ENCODE measurements at places on chromosomes 16 and 17.
A peak's percentile ranks its signal among the peaks of the same experiment; 100 is the strongest.

- no peak for DNase-seq
These were observed 21.0 kb downstream of the CNOT1 start for GRCh38 chr16:58608601-58609136.

DNA sequence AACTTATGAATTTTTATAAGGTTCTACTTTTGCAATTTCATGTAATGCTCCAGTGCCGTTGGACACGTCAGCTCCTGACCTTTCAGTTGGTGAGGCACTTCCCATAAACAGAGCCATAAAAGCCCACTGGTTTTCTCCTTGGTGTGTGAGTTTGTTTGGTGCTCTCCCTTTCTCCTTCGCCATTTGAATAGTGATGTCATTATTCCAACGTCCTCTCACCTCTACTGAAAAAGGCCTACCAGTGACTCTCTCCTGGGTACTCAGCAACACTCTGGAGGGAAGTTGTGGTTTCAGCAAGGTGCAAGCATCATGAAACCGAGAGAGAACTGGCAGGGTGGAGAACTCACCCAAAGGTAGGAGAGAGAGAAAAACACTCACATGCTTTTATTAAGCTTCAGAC lies 29.6 kb upstream of the HNF1B start:
- peak; percentile 24 for DNase-seq

DNA sequence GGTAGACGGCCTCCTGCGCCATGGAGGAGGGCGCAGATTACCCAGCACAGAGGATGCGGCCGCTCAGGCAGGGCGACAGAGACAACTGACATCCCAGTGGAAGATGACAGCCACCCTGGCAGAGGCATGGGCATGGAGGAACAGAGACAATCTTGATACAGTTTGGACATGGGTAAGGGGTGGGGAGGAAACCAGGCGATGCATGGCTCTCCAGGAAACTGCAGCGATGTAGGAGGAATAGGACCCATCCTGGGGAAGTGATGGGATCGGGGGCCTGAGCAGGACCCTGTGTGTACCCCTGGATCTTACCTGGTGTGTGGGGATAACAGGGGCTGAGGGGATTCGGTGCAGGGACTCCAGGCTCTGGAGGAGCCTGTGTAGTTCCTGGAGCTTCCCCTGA lies 4.6 kb downstream of the OSBPL7 start:
- no peak for DNase-seq

GRCh38 chr16:19844945-19845641 lies 39.6 kb downstream of the GPRC5B start:
- no peak for DNase-seq

DNA sequence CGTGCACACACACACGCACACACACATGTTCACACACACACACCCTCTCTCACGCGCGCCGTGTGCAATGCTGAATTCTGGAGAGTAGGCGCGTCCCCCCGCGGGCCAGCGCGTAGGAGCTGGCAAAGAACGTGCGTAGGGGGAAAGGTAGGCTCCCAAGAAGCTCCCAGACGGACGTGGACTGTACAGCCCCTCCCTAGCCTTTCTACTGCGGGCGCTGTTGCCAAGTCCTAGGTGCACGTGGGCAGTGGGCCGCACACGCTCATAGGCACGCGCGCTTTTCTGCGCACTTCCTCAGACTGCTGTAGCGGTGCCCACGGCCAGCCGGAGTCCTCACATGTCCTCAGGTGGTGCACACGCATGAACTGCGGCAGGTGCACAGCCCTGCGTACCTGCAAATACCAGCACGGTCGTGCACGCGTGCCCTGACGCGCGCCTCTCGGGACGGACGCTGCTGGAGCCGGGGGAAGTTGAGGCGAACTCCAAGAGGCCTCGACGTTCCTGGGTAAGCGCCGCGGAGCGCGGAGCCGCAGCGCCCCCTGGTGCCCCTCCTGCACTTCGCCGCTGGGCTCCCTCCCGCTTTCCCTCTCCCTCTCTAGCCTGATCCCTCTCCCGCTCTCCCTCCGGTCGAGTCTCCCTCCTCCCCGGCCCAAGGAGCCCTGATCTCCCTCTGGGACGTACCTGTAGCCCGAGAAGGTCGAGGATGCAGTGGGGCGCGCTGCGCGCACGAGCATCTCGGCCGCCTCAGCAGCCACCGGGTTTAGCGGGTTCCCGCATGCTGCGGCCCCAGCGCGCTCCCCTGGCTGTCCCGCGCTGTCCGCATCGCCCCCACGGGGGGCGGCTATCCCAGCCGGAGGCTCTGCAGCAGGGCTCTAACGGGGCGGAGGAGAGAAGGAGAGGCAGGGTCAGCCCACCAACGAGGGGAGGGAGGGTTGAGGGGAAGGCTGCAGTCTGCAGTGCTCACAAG lies 749 bp downstream of the GRIN2A start:
- DNase-seq, result peak; percentile 10

- no peak for DNase-seq
These were observed 23.6 kb downstream of the MILR1 start for GRCh38 chr17:64472564-64472963.

DNA sequence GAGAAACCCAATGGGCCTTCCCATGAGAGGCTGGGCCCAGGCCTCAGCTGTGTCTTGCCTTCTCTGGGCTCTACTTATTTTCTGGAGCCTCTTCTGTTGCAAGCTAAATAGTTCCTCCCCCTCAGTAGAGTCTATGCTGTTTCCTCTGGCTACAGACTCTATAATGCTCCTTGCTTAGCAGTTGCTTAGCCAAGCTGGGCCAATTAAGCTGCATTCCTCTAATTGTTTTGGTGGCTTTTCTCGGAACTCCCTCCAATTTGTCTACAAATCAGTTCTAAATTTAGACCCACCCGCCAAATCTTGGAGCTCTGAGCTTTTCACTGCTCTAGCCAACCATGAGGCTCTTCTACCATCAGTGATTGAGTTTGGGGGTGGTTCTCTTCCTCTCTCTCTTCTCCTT lies 302.7 kb upstream of the ASIC2 start:
- no peak for DNase-seq

DNA sequence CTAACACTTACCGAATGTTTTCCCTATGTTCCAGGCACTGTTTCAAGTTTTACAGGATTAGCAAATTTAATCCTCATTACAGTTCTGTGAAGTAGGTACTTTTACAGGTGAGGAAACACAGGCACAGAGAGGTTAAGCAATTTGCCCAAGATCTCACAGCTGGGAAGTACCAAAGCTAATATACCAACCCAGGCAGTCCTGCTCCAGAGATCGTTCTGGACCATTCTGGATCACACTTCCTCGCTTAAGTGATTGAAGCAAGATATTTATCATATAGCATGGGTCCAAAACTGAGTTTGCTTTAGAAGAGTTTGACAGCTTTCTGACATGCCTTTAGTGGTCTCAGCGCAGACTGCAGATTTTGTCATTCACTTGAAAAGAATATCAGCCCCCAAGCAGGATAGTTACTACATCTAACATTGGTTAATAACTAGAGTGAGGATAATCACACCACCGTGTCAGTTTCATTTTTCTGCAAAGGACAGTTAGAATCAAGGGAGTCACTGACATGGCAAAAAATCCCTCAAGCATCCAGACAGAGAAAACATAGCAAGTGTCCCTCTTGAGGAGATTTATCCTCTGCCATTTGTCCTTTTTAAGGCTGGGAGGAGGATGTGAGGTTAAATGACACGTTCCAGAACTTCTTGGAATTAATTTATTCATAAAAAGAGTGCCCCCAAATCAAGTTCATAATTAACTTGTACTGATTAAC lies 5.1 kb downstream of the HS3ST3B1 start:
- DNase-seq, result no peak

GRCh38 chr16:85379041-85380001 lies 233.8 kb upstream of the GSE1 start:
- DNase-seq, result no peak

DNA sequence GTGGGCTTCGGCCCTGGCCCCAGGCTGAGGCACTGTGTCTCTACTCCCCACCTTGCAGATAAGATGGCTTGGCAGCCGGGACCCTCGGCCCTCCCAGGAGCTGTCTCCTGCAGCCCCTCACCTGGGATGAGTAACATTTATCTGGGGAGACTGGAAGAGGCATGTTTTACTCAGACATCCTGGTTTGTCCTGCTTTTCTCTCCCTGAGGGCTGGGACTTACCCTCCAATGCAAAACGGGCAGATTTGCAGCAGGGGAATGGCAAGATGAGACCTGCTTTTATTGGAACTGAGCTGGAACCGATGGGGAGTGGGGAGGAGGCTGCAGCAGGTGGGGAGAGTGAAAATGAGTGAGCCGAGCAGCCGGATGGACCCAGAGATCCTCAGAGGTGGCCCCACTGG lies 27.3 kb upstream of the UBE2G1 start:
- DNase-seq, result no peak

- DNase-seq, result no peak
These were observed 82.9 kb downstream of the ZNF778 start for GRCh38 chr16:89300311-89300975.

- DNase-seq, result no peak
These were observed 1070.0 kb downstream of the CDH11 start for GRCh38 chr16:64051824-64052223.

GRCh38 chr17:56851008-56851407 lies 17.1 kb downstream of the DGKE start:
- no peak for DNase-seq

DNA sequence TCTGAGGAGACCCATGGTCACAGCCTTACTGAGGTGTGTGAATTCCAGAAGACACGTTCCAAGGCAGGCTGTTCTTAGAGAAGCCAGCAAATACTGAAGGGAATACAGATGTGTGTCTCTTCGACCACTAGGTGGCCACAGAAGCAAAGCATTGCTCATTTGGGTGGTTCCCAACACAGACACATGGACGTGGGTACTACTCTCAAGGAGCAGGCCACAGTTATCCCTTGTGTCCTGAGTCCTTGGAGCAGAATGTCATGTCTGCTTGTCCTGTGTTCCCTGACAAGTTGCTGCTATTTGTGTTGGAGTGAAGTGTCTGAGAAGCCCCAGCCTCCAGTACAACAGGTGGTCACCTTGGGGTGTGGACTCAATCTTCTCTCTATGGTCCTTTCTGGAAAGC lies 30.3 kb downstream of the HMOX2 start:
- peak; percentile 76 for DNase-seq

GRCh38 chr16:77738706-77739558 lies 16.6 kb downstream of the NUDT7 start:
- DNase-seq, result no peak

- DNase-seq, result no peak
These were observed 41.4 kb downstream of the CMIP start for GRCh38 chr16:81485824-81486539.

DNA sequence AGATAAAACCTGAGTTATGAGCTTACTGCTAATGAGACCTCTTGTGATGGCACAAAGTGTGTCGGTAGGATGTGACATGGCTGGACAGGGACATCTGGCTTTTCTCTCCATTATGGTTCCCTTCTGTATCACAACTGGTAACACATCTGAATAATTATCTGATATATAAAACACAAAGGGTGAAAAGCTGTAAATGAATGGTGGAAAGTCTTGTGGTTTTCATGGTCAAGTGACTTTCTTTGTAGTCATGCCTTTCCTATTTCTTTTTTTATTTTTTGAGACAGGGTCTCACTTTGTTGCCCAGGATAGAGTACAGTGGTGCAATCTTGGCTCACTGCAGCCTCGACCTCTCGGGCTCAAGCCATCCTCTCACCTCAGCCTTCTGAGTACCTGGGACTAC lies 35.3 kb upstream of the ZFHX3 start:
- no peak for DNase-seq

- no peak for DNase-seq
These were observed 149.0 kb upstream of the GOT2 start for GRCh38 chr16:58883131-58883530.

- no peak for DNase-seq
These were observed 6.1 kb downstream of the PPP1R9B start for GRCh38 chr17:50144355-50144754.

DNA sequence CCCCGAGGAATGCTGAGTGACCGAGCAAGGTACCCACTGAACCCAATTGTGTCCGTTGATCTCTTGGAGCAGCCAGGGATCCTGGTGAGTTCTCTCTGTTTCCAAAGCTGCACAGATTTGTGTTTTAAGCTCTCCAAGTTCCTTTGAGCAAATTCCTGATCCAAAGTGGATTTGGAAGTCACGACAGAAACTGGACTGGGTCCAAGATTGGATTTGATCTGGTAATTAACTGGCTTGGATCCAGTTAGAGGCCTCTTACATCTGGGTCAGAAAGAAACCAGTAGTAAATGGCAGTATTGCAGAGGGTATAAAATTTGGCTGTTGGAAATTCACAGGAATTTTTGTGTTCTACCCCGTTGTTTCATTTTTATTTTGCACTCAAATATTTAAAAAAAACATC lies 119.5 kb downstream of the PMP22 start:
- no peak for DNase-seq

GRCh38 chr16:88284101-88284500 lies 98.7 kb upstream of the ZNF469 start:
- DNase-seq, result no peak

GRCh38 chr17:61260071-61260797 lies 139.4 kb upstream of the TBX2 start:
- no peak for DNase-seq

DNA sequence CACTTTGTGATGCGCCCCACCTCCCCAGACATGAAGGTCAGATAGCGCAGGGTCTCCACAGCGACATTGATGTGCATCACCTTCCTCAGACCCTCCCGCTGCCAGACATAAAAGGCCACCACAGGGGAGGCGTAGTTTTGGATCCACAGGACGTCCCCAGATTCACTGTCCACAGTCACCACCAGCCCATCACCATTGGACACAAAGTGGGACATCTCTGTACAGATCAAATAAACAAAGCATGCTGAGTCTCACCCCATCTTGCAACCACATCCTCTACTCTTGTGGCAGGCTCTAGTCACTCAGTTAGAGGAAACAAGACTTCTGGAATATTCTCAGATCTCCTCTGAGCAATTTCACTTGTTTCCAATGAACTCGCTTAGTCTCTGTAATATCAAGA lies 46.3 kb upstream of the ICAM2 start:
- peak; percentile 74 for DNase-seq

- DNase-seq, result peak; percentile 40
These were observed 3.0 kb upstream of the QPRT start for GRCh38 chr16:29675811-29676643.

DNA sequence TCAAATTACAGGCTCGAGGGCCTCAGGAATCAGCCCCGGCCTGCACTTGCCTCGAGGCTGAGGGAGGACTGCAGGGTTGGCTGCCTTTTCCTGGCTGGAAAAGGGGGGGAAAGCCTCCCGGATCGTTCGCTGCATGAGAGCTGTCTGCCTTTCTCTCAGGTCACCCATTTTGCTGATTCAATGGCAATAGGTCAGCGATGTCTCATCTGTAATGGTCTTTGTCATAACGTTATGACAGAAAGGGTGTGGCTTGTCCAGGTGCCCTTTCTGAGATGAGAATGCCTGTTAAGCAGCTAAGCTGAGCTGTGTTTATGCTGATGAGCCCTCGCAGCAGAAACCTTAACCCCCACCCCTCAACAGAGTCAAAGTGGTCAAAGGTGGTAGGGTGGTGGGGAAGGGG lies 81.8 kb downstream of the AKAP1 start:
- DNase-seq, result no peak

- no peak for DNase-seq
These were observed 86.1 kb downstream of the UTP18 start for GRCh38 chr17:51346218-51346982.

- DNase-seq, result no peak
These were observed 14.1 kb upstream of the UTP6 start for GRCh38 chr17:31915456-31916100.
